ENCODE measurements at places on chromosomes 6 and 20. TPM values are rescaled to one million over a fixed set of nuclear protein-coding genes. Genes with fewer than 3 reads are reported as not detected.

The RIMS1 gene
- 3.9 TPM for total RNA-seq

The SOD2 gene
- total RNA-seq = 1,558 TPM

The APCDD1L gene
- total RNA-seq = 0.99 TPM

DNA sequence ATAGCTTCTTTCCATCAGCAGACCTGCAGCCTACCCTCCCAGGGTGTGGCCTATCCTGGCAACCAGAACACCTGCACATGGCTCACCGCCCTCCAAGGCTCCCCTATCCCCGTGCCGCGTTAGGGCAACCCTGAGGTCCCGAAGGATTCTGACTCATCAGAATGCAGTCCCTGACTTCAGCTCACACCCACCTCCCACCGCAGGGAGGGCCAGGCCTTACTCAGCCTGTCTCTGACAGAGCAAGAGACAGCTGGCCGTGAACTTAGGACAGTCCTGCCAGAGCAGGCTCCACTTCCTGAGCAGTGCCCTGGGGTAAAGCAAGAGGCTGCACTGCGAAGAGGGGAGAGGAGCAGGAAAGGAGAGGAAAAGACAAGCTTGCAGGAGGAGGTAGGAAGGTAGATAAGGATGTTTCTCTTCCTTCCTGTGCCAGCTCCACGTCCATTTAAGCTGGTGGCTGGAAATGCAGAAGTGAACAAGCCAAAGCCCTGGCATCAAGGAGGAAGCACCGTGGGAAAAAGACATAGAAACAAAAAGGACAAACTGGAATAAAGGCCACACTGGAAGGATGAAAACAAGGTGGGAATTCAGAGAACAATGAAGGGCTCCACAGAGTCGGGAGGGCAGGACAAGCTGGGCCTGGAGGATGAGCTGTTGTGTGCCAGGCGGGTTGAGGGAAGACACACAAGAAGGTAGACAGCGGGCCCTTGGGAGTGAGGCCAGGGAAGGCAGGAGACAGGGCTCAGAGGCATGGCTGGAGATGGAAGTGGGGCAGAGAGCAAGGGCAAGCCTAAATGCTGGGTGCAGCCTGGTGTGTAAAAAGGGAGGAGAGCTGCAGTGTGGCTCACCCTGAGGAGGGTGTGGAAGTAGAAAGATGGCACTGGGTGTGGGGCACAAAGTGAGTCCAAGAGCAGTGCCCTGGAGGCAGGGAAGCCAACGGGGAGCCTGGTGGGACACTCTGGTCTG lies 102.7 kb downstream of the SLC23A2 start:
- peak; percentile 82 for DNase-seq

- peak; percentile 3 for DNase-seq
These were observed 96.5 kb downstream of the TINAG start for GRCh38 chr6:54404791-54405190.

DNA sequence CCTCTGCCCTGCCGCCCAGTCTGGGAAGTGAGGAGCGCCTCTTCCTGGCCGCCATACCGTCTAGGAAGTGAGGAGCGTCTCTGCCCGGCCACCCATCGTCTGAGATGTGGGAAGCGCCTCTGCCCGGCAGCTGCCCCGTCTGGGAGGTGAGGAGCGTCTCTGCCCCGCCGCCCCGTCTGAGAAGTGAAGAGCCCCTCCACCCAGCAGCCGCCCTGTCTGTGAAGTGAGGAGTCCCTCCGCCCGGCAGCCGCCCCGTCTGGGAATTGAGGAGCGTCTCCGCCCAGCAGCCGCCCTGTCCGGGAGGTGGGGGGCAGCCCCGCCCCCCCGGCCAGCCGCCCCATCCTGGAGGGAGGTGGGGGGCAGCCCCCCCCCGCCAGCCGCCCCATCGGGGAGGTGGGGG lies 27.8 kb downstream of the SNHG17 start:
- DNase-seq = no peak

DNA sequence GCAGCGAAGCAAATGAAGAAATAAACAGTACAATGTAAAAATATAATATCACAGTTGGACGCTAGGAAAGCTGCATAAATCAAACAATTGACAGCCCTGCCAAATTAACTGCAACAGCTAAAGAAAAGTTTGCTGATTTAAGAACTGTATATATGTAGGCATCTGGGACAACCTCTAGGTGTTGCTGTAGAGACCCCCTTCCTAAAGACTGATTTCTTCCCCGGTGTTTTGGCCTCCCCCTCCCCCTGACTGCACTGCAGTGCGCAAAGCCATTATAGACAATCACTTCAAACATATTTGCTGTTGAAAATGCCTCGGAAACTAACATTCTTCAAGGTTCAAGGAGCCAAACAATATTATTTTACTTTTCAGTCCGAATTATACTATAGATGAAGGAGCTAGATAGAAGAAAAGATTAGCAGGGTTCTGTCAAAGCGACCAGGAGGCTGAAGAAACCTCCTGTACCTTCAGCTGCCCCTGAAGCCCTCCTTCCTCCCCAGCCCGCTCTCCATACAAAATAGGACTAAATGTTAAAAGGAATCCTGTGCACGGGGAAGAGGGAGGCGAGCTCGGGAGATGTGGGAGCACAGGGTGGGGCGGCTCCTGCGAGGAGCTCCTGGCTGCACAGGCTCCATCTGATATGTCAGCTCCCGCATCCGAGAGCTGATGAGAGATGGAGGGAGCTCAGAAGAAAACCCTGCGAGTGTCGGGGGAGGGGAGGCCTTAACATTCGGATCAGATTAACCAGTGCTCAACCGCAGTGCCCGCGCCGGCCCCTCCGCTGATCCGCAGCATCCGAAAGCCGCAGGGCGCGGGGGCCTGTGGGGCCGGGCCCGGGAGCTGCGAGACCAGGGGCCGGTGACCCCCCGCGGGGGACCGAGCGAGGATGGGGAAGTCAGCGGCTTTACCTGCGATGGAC lies 822 bp downstream of the ELOVL4 start:
- DNase-seq = peak; percentile 45

DNA sequence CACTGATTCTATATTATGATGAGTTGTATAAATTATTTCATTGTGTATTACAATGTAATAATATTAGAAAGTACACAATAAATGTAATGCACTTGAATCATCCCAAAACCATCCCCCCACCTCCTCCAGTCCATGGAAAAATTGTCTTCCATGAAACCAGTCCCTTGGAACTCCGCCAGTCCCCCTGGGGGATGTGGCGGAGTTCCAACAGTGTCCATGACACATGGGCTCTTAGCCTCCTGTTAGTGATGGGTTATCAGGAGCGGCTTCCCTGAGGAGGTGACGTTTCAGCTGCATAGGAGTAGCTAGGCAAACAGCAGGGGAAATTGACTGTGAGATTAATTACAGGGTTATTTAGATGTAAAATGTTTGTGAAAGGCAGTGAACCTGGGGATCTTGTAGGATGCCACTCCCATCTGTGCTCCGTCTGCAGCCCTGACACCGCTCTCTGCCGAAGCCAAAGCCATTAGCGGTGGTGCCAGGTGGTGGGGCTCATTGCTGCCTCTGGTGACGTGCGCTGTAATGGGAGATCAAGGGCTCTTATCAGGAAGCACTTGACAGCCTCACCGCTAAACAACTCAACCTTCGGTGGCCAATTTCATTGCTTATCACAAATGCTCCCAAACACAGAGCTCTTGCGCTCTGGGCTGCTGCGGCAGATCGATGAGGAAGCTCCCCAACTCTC lies 81.6 kb upstream of the MC3R start:
- no peak for DNase-seq

- DNase-seq = peak; percentile 15
These were observed 441.0 kb upstream of the MARCKS start for GRCh38 chr6:113416170-113416569.

Data from fibroblast of lung (primary cell).